ENCODE measurements at places on chromosomes 12 and 14. TPM values are rescaled to one million over a fixed set of nuclear protein-coding genes. Genes with fewer than 3 reads are reported as not detected.

DNA sequence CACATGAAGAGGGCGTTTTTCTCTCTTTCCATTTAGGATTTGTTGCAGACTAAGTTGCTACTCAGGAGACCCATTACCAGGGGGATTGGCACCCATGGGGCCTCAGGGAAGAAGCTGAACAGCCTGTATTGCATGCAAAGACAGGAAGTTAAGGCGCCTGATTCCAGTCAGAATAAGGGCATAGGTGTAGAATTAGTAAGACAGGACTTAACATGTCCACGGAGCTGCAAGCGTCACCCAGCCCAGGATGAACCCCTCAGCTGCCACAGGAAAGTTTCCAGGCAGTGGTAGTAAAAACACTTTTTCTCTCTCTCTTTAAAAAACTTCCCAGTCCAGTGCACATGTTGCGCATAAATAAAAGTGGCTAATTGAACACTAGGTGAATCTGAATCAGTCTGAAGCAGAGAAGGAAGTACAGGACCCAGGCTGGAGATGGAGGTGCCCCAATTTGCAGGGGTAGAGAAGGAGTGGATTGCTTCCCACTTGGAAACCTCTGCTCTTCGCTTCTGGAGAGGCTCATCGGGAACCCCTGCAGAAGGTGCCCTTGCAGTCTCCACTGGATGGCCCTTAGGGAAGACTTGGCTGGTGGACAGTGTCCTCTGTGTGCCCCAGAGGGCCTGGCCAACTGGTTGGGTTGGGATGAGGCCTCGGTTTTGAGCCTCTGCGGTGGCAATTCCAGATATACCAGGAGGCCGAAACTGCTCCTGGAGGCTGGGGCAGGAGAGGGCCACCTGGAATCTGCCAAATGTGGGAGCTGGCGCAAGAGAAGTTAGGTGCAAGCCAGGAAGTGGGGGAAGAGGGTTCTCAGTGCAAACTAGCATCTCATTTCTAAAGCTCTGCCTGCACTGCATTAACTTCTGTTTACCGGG is 10.7 kb upstream of the TBX3 start:
- DNase-seq, result no peak

- peak; percentile 96 for DNase-seq
These were observed 54.3 kb downstream of the GALNT9 start for GRCh38 chr12:132275110-132275531.

GRCh38 chr12:57737467-57738460 is 778 bp downstream of the AGAP2 start:
- no peak for DNase-seq

- no peak for DNase-seq
These were observed 87.8 kb upstream of the PRKD1 start for GRCh38 chr14:30015489-30015888.

GRCh38 chr12:56723889-56724700 is 1.0 kb downstream of the NACA start:
- DNase-seq, result no peak

The CCND2 gene
- total RNA-seq, result 149 TPM

Measured in cerebellum (tissue), 4 donors.